Thoracic aorta (tissue), 2 donors: ENCODE measurements at places on chromosomes 16 and 17. TPM values are rescaled to one million over a fixed set of nuclear protein-coding genes. Genes with fewer than 3 reads are reported as not detected.

TMED6 gene
- total RNA-seq, result not detected

EPX gene
- total RNA-seq, result not detected

KRTAP4-11 gene
- total RNA-seq, result not detected

KLHL10 gene
- total RNA-seq, result not detected

P2RX1 gene
- 7.3 TPM for total RNA-seq

PRKCB gene
- 3.4 TPM for total RNA-seq

HNF1B gene
- total RNA-seq, result not detected

HOXB6 gene
- 9.9 TPM for total RNA-seq

KRTAP1-5 gene
- total RNA-seq, result not detected

PALB2 gene
- 5.1 TPM for total RNA-seq
